ENCODE measurements at places on chromosomes 12 and 14.
A peak's percentile ranks its signal among the peaks of the same experiment; 100 is the strongest.

DNA sequence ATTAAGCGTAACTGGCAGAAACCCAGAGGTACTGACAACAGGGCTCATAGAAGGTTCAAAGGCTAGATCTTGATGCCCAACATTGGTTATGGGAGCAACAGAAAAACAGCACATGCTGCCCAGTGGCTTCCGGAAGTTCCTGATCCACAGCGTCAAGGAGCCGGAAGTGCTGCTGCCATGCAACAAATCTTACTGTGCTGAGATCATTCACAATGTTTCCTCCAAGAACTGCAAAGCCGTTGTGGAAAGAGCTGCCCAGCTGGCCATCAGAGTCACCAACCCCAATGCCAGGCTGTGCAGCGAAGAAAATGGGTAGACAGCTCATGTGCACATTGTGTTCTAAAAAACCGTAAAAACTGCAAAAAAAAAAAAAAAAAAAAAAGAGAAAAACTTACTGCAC is 192.3 kb downstream of the MON2 start:
- no peak for DNase-seq

DNA sequence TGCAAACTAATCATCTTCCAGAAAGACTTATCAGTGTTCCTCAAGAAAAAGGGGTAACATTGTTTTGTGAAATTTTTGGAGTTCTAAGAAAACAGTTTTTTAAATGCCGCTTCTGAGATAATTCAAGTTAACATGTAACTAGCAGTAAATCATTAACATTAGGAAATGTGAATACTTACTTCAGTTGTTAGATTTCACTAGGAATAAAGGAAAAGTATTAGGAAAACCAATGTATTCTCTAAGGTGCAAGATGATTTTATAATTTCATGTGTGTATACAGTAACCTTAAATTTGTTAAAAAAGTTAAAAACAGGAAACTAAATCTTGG is 36.8 kb downstream of the PAPOLA start:
- DNase-seq, result no peak

GRCh38 chr12:9364224-9365176 is 156.3 kb upstream of the PZP start:
- no peak for DNase-seq

GRCh38 chr12:131759176-131759575 is 48.3 kb downstream of the SFSWAP start:
- no peak for DNase-seq

DNA sequence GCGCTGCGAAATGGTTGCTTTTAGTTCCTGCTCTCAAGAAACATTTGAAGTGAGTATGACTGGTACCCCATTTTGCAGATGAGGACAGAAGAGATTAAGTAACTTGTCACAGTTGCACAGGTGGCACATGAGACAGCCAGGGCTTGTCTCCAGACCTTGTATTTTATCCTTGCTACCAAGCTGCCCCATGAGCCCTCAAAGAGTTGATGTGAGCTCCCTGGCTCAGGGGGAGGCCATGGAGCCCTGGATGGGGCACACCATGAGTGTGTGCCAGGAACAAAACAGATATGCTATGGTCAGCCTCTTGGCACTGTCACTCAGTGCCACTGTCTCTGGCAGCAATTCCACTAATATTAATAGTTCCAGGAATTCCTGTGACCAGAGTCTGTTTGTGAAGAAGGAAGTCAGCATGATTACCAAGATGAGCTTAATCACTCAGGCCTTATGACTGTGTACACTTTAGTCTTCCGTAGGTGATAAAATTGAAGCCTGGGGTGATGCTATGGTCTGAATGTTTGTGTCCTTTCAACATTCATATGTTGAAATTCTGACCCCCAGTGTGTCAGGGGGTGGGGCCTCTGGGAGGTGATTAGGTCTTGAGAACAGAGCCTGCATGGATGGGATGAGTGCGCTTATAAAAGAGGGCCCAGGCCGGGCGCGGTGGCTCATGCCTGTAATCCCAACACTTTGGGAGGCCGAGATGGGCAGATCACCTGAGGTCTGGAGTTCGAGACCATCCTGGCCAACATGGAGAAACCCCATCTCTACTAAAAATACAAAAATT is 806.8 kb downstream of the AACS start:
- DNase-seq, result no peak

- peak; percentile 95 for DNase-seq
Observed at GRCh38 chr12:401235-402028, at the start of gene CCDC77. Gene CCDC77, plus strand, starts transcription at chr12:401644. Its CDS starts 7,740 bp downstream, at chr12:409384.

DNA sequence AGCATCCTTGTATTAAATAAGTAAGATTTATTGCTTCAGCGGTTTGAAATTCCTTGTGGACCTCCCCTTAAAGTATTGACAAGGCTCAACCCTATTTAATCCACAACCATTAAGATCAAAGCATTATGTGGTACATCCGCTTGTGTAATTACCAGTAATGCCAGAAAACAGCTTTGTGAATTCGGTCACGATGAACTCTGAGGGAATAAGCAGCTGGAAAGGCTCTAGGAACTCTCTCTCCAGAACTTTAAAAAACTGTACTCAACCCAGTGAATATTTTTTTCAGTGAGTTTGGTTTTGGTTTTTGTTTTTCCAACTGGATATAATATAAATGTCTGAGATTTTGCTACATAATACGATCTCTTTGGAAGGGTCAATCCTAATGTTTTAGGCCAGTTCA is 49.3 kb upstream of the DIO2 start:
- DNase-seq, result no peak

DNA sequence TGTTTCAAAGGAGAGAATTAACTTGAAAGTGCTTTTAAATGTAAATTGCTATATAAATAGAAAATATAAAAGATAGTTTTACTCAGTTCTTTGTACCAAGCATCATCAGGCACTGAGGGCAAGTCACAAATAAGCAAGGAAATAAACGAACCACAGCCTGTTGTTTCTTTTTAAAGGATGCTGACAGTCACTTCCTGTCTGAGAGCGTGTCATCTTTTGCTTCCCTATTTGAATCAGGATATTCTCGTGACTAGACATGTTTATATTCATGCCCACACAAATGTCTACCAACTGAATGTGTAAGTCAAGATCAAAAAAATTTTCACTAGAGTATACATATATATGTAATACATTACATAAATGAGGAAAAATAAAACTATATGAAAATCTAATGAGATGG is 31.4 kb upstream of the SLC2A13 start:
- no peak for DNase-seq

GRCh38 chr14:52363041-52363704 is 49.1 kb downstream of the PTGER2 start:
- no peak for DNase-seq

DNA sequence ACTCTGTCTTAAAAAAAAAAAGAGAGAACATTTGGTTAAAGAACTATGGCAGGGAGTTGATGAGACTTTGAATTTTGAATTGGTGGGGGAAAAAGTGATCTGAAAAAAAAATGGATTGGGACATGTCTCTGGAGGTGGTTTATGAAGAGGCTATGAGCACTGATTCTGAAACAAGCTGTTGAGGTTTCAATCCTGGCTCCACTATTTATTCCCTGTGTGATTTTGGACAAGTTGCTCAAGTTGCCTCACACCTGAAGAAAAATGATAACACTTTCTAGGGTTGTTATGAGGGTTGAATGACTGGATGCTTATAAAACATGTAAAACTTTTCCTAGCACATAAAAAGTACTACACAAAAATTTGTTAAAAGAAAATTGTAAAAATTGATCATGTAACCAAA is 1.8 kb upstream of the ANO6 start:
- DNase-seq, result no peak

DNA sequence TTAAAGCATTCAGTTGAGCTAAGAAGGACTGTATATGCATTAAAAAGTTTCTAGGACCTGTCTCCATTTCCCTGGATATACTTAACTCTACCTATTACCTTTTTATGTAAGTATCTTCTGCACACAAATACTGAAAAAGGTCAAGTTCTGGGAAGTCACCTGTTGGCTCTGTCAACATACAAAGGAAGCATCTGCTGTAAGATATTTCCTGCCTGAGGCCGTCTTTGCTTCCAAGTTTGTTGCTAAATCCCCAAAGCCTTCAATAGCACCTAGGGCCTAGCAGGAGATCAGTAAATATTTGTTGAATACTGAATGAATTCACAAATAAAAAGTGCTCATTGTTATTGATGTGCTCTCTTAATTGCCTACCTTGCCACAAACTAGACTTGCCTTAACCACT is 188.4 kb downstream of the DUSP6 start:
- no peak for DNase-seq

DNA sequence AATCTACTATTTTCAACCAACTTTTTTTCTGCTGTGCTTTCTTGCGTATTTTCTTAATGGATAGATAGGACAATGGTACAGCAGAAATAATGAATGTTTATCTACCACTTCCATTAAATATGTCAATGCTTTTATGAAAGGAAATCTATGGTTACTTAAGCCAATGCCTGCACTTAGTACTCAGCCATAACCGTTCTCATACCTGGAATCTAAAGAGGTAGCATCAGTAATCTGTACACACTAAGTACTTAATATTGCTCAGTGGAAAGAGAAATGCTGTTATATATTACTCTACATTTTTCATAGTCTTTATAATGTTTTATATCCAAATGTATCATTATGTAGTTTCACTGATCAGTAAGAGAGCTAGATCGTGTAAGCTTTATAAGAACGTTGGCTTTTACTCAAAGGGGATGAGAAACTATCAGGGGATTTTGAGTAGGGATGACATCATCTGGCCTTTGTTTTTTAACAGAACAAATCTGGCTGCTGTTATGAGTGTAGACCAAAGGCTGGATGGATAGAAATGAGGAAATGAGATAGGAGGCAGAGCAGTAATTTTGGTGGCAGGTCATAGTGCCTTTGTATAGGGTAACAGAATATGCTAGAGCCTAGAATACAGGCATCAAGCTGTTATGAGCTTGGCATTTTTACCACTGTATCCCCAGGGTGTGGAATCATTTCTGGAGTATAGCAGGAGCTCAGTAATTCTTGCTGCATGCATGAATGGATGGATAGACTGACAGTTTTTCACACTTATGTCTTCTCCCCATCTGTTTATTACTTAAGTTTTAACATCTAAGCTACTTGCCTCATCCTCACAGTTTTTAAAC is 34.0 kb downstream of the ALG10B start:
- no peak for DNase-seq

GRCh38 chr12:65764325-65764724 is 60.0 kb upstream of the HMGA2 start:
- DNase-seq, result no peak

GRCh38 chr12:118319627-118320026 is 53.1 kb downstream of the TAOK3 start:
- no peak for DNase-seq

DNA sequence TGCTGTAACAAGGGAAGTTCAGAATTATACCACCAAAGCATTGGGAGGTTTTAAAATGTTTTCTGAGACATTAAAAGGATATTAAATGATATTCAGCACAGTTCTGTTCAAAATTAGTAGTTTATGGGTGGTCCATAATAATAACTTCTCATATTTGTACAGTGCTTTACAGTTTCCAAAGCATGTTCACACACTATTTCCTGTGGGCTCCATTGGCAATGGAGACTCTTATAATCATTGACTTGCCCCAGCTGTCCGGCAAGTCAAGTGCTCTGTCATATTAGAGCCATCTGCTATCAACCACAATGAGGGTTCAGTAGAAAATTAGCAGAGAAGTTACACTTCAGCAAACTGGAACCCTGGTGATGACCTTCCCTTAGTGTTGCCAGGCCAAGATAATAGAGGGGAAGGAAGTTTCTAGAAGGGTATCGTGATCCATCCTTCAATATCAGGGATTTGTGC is 526.6 kb upstream of the CCDC196 start:
- no peak for DNase-seq

DNA sequence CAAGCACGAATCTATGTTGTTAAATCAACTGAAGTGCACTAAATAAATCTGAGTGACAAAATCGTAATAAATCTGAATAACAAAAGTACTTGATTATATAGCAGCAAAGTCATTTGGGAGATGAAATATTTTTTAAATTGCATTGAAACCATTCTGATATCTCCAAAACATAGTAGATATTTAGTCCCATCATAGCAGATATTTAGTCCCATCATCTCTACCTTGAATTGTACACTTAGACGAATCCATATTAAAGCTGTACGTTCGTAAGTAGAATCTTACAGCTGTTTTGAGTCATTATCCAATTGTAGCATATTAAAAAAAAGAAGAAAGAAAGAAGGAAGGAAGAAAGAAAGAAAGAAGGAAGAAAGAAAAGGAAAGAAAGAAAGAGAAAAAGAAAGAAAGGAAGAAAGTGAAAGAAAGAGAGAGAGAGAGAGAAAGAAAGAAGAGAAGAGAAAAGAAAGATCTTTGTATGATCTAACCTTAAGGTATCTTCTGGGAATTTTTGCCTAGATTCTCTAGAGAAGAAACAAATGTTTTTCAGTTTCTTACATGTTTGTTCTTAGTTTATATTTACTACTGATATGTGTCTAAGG is 2.6 kb downstream of the DCN start:
- no peak for DNase-seq

- no peak for DNase-seq
Observed at GRCh38 chr12:7303230-7303629, 642 bp upstream of the ACSM4 start.

DNA sequence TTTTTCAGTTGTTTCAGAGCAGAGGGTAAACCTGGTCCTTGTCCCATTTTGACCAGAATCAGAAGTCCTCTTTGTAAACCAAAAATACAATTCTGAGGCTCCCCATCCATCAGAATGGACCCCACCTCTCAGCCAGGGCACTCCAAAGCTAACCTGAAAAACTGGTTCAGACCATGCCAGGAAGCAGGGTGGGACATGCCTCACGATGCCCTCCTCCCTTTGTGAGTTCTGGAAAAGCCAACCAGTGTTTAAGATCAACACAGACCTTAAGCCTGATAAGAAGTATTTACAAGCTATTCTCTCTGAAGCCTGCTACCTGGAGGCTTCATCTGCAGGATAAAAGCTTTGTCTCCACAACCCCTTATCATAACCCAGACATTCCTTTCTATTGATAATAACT is 35.4 kb downstream of the TNFAIP2 start:
- no peak for DNase-seq

- no peak for DNase-seq
Observed at GRCh38 chr12:68280240-68280639, 26.8 kb upstream of the IL22 start.

DNA sequence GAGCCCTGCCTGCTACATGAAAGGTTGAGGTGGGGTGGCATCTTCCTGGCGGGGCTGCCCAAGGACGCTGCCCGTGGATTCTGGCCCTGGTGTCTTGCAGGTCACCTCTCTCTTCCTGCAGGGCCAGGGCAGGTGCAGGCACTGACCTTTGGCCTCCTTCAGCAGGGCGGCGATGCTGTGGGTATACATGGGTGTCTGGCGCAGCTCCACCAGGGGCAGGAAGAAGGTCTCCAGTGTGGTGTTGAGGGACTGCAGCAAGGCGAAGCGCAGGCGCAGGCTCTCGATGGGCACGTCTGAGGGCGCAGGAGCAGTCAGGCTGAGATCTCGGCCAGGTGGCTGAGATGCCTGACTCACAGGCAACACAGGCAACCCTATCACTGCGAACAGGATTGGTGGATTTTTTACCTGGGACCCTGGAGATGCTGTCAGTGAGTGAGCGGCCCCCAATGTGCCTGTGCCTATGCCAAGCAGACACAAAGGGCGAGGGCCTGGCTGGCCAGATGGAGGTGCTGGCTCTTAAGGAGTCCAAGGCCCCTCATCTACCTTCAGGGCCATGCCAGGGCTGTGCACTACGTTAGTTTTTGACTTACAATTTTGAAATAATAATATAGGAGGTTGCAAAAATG is 45.7 kb downstream of the TRAFD1 start:
- DNase-seq, result no peak
